Neural crest cell (in vitro differentiated cells): ENCODE measurements at places on chromosomes 2 and 18. TPM values are rescaled to one million over a fixed set of nuclear protein-coding genes. Genes with fewer than 3 reads are reported as not detected.

The ZNF521 gene
- 86.1 and 87.9 TPM in 2 replicates for total RNA-seq

DNA sequence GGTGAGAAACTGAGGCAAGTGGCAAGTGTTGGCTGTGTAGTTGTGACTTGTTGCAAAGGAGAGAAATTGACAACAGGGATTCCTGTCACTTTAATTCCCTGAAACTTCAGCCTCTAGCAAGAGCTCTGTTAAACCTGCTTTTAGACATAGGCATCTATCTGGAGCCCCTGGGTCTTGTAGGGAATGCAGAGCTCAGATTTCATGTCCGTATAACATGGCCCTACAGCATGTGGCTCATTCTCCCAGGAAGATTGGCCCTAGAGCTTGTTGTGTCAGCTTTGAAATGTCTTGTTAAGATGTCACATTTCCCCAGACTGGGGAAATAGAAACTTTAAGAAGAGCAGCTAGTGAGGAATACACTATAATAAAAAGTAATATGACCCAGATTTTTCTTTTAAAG is 115.8 kb downstream of the POLE4 start:
- no peaks in the 10 kb centered on the region for H3K36me3 ChIP-seq
- no peak for DNase-seq
- no peak overlapping the region for H3K27ac ChIP-seq

GRCh38 chr2:219856602-219857001 is 229.2 kb downstream of the SLC4A3 start:
- no peak for DNase-seq

The ITPRID2 gene
- 115 and 133 TPM in 2 replicates for total RNA-seq

The PAIP2B gene
- 6.5 and 7.4 TPM in 2 replicates for total RNA-seq

The G6PC2 gene
- total RNA-seq, result not detected in 2 replicates

- H3K27me3 ChIP-seq, result no peaks in the 10 kb centered on the region
- H3K4me3 ChIP-seq, result no peak overlapping the region
- H3K36me3 ChIP-seq, result peaks cover 3% of the 10 kb centered on the region
- H3K4me1 ChIP-seq, result peaks cover 18% of the 10 kb centered on the region
Measured at GRCh38 chr2:22854588-22854987, 530.4 kb upstream of the KLHL29 start.

DNA sequence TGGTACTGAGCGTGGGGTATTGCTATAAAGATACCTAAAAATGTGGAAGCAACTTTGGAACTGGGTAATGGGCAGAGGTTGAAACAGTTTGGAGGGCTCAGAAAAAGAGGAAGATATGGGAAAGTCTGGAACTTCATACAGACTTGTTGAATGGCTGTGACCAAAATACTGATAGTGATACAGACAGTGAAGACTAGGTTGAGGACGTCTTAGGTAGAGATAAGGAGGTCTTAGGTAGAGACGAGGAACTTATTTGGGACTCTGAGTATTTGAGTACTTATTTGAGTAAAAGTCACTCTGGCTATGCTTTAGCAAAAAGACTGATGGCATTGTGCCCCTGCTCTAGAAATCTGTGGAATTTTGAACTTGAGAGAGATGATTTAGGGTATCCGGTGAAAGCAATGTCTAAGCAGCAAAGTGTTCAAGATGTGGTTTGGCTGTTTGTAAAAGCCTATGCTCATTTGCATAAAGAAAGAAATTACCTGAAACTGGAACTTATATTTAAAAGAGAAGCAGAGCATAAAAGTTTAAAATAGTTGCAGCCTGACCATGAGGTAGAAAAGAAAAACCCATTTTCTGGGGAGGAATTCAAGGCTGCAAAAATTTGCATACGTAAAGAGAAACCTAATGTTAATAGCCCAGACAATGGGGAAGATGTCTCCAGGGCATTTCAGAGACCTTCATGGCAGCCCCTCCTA is 219.6 kb downstream of the PDE1A start:
- no peaks in the 10 kb centered on the region for H3K4me1 ChIP-seq
- peaks cover 36% of the 10 kb centered on the region for H3K36me3 ChIP-seq
- no peak overlapping the region for H3K4me3 ChIP-seq
- no peaks in the 10 kb centered on the region for H3K27me3 ChIP-seq

- no peaks in the 10 kb centered on the region for H3K36me3 ChIP-seq
- no peak for DNase-seq
- no peaks in the 10 kb centered on the region for H3K4me1 ChIP-seq
- no peak overlapping the region for H3K27ac ChIP-seq
Measured at GRCh38 chr18:22385718-22386117, 32.0 kb downstream of the CTAGE1 start.

DNA sequence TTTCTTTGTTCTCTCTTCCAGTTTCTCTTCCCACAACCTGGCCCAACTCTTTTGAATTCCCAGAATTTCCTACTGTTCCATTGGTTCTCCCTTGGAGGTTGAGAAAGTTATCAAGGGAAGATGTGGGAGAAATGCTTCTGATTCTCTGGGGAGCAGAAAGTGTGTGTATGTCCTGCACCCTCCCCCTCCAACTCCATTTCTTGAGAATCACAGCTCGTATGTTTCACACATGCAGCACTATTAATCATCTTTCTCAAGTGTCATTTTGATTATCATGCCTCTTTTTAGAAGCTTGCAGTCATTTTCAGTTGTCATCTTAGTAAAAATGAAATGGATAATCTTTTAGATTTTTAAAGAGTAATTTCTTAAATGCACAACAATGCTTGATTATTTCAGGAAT is 296.8 kb upstream of the SLC39A10 start:
- no peak overlapping the region for H3K27ac ChIP-seq
- no peaks in the 10 kb centered on the region for H3K27me3 ChIP-seq
- DNase-seq, result no peak
- H3K4me1 ChIP-seq, result no peaks in the 10 kb centered on the region

DNA sequence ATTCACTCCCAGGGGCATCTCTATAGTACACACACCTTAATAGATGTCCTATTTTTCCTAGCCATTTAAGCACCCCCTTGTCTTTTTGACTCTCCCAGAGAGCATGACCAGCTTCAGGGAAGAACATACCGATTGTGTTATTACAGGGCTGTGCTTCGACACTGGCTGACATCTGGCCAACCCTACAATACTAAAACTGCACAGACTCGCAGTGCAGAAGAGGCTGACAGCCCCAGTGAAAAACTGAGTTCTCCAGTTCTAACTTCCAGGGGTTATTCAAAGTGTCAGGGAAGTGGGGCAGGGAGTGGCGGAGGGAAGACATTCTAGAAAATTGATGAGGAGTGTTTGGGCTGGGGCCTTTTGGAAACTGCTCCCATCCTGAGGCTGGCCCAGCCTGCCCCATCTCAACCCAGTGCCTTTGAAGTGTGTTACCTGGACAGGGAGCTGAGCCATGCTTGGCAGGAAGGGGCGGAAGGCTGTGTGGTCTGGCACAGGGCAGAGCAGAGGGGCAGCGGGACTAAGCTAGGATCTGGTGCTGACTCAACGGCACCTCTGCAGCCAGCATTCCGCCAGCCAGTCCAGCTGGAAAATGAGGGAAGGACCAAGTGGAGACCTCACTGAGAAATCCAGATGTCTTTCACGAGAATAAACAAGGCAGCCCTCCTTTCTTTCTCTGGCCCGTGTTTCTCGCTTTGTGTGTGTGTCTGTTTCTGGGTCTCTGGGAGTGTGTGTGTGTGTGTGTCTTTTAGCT is 15.4 kb upstream of the IGFBP5 start:
- H3K36me3 ChIP-seq, result peaks cover 5% of the 10 kb centered on the region
- peaks cover 29% of the 10 kb centered on the region for H3K4me1 ChIP-seq
- no peaks in the 10 kb centered on the region for H3K27me3 ChIP-seq
- no peak overlapping the region for H3K4me3 ChIP-seq
- peak overlapping the region; percentile 32 for H3K27ac ChIP-seq

DNA sequence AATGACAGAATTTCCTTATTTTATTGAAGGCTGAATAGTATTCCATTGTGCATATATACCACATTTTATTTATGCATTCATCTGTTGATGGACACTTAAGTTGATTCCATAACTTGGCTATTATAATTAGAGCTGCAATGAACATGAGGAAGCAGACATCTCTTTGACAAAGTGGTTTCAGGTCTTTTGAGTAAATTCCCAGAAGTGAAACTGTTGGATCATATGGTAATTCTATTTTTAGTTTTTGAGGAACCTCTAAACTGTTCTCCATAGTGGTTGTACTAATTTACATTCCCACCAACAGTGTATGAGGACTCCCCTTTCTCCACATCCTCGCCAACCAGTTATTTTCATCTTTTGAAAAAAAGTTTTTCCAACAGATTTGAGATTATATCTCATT is 77.5 kb downstream of the TMEM200C start:
- peak overlapping the region; percentile 72 for H3K27ac ChIP-seq
- H3K4me3 ChIP-seq, result no peak overlapping the region
- peaks cover 8% of the 10 kb centered on the region for H3K27me3 ChIP-seq
- DNase-seq, result no peak
- H3K36me3 ChIP-seq, result no peaks in the 10 kb centered on the region

- DNase-seq, result no peak
- H3K4me1 ChIP-seq, result peaks cover 8% of the 10 kb centered on the region
- no peak overlapping the region for H3K27ac ChIP-seq
- H3K27me3 ChIP-seq, result no peaks in the 10 kb centered on the region
Measured at GRCh38 chr18:40855661-40856060, 1099.4 kb upstream of the PIK3C3 start.

DNA sequence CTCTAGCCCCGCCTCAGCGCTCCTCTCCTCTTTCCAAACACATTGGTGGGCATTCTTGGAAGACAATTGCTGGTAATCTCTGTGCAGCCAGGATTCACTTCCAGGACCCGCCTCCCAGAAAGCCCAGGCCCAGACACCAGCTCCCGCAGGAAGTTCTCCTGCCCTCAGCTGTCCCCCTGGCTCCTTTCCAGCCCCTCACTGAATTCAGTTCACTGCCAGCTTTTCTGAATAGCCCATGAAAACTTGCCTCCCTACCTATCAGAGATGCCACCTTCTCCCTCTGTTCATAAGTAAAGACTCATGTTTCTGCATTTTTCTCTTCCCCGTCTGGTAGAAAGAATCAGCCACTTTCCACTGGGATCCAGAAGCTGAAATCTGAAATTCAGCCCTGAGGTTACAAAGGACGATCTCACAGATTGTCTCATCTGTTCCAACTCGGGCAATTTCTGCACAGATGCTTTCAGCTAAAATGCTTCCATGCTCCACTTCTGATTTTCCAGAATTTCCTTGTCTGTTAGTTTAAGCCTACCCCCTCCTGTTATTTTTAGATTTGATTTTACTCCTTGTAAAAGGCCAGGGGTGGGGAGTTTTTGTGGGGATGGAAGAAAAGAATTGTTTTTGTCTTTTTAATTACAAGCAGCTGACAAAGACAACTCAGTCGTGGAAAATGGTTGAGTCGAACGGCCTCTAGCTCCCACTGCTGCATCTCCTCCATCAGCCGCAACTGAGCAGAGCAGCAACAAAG is 98.1 kb downstream of the SP3 start:
- no peaks in the 10 kb centered on the region for H3K36me3 ChIP-seq
- no peak overlapping the region for H3K4me3 ChIP-seq
- H3K27me3 ChIP-seq, result no peaks in the 10 kb centered on the region
- H3K27ac ChIP-seq, result no peak overlapping the region
- H3K4me1 ChIP-seq, result peaks cover 5% of the 10 kb centered on the region
- DNase-seq, result no peak

GRCh38 chr2:208406474-208407451 is at the start of gene PTH2R:
Gene PTH2R (plus strand): TSS chr2:208406792. CDS start chr2:208407044, 252 bp downstream.
- H3K4me1 ChIP-seq, result peaks cover 8% of the 10 kb centered on the region
- no peak for DNase-seq
- peaks cover 59% of the 10 kb centered on the region for H3K27me3 ChIP-seq
- no peaks in the 10 kb centered on the region for H3K36me3 ChIP-seq

DNA sequence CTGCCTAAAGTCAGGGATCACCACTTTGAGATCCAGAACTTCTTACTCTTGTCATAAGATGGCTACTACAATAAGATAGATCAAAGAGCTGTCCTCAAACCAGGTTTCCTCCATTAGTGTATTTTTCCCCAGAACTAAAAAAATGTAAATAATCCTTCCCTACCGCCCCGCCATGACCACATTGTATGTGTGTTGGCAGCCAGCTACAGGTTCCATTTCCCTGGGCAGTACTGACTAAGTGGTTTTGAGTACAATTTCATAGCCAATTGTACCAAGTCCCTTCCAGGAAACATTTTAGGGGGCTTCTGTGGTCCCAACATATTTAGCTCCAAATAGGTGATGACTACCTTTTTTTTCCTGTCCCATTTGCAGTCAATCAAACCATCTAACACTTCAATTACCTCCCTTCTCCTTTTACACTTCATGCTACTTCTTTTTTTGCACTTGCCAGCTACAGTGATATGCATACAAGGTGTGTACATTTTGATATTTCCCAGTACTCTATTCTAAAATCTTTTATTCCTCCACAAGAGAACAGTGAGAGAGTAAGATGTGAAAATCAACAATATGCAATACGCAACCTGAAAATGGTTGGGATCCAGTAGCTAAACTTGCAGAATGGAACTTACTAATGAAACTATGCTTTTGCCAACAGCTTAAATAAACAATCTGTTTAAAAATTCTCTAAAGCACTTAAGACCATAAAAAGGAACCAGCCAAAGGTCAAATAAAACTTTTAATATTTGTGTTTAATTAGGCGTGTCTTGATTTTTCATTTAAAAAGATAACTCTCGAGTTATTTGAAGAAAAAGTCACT is 3.9 kb downstream of the PUM2 start:
- peak overlapping the region; percentile 1 for H3K27ac ChIP-seq
- H3K27me3 ChIP-seq, result no peaks in the 10 kb centered on the region
- peaks cover 6% of the 10 kb centered on the region for H3K36me3 ChIP-seq
- H3K4me3 ChIP-seq, result peak overlapping the region; percentile 43
- no peak for DNase-seq

The CTNNA2 gene
- total RNA-seq, result 2.6 and 2.9 TPM in 2 replicates

The KIF5C gene
- 63.3 and 66.7 TPM in 2 replicates for total RNA-seq

DNA sequence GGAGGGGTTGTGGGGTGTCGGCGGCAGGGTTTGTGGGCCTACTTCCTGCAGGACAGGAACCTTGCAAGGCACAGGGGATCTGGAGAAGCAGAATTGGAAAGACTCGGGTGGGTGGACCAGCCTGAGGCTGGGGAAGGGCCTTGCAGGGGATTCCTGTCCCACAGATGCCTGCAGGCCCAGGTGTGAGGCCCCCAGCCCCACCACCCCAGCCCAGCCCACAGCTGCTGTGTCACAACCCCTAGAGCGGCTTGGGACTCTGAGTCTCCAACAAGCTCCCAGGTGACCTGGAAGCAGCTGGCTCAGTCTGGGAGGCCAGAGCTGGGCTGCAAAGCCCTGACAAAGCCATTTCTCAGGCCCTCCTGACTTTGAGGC is 93.1 kb downstream of the ZFP36L2 start:
- H3K27me3 ChIP-seq, result no peaks in the 10 kb centered on the region
- H3K4me1 ChIP-seq, result peaks cover 50% of the 10 kb centered on the region
- DNase-seq, result no peak

DNA sequence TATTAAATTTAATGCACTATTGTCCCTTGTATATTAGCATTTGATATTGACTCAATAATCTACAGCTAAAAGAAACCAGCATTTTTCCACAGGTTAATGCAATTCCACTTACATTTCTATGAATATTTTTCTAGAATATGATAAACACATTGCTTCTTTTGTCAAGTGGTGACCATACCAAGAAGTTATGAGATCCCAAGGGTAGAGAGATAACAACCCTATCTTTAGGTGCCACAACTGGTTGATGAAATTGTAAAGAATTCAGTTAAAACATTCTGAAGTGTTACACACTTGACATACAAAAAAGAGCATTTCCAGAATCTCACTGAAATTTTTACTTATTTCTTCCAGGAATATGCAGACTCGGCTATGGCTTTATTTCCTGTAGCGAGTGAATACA is 56.0 kb downstream of the ABCG8 start:
- no peaks in the 10 kb centered on the region for H3K27me3 ChIP-seq
- no peaks in the 10 kb centered on the region for H3K4me1 ChIP-seq
- H3K36me3 ChIP-seq, result peaks cover 41% of the 10 kb centered on the region

The GATA6 gene
- total RNA-seq, result not detected in 2 replicates
